Mesothelial cell of epicardium (in vitro differentiated cells): ENCODE measurements at places on chromosomes 2 and 18.
A peak's percentile ranks its signal among the peaks of the same experiment; 100 is the strongest.

DNA sequence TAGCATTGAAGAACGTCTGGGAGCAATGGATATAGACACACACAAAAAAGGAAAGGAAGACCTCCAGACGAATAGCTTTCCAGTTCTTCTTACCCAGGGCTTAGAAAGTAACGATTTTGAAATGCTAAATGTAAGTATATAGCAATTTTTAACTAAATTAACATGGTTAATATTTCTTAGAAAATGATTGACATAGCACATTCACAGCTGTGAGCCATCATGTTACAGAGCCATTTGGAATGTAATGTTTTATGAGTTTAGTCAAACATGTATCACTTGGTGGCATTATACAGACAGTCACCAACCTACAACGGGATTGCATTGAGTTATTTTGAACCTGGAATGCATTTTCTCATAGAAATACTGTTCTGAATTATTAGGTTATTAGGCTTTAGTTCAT is 35.1 kb downstream of the WDR43 start:
- no peak for DNase-seq

GRCh38 chr2:155151472-155151871 is 453.0 kb downstream of the KCNJ3 start:
- no peak for DNase-seq

DNA sequence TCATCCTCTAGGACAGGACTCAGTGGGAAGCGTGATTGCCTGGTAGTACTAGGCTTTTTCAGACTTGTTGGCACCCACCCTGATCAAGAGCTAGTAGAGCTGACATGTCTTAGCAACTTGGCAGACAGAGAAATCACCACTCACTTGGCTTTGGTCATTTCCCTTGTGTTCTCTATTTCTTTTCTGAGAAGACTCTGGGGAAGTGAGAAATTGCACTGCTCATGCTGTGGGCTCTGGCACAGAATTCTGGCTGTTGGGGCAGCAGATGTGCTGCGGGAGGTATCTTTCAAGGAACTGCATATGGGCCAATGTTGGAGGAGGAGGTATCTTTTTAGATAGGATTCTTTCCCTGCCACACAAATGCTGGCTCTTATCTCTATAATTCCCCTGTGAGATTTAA is 529.1 kb upstream of the MEX3C start:
- DNase-seq, result no peak

DNA sequence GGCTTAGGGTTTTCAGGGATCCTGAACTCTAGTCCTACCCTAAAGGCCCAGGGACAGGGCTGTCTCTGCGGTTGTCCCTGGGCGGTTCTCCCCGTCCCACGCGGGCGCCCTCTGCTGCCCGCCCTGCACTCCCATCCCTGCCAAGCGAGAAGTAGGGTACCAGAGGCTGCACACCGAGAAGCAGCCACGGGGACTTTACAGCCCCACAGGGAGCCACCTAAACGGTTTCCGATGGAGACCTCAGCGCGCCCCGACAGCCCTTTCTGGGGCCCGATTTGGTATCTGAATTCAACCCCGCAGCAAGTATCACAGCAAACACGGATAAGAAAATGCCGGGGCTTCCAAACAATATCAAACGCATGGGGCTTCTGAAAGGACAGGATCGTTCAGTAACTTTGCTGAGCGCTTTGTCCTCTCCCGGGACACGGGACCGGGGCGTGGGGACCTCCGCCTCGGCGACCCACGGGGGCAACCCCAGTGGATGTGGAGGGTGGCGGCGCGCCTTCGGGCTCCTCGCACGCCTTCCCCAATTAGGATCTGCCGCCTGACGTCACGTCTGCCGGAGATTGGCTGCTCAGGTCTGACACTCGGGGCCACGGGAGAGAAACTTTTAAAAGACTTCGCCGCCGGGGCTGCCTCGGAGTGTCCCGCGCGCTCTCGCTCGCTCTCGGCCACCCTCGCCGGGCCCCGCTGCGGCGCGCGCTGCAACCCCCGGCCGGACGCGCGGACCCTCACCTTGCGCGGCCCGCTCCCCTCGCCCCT is at the start of gene LTBP1:
LTBP1 (plus strand) TSS at position 640 of the 762 bp plus-strand sequence. CDS start 372 bp downstream, outside the sequence.
- DNase-seq, result peak; percentile 79

GRCh38 chr2:122530814-122531213 is 775.4 kb downstream of the TSN start:
- no peak for DNase-seq

DNA sequence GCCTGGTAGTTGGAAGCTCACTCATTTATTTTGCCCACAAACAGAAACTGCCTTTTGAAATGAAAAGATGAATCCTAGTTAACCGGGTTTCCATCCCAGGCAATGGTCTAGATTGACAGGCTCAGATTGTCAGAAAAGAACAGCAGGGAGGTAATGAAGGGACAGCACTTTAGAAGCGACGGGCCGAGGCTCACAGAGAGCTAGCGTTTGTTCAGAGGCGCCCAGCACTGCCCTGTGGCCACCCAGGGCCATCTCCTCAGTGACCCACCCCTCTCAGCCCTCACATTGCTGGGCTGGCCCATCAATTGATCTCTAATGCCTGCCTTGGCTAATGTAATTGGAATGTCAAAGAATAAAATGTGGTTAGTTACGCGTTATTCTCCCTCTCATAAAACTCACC is 304.8 kb downstream of the CDCA7 start:
- DNase-seq, result no peak

DNA sequence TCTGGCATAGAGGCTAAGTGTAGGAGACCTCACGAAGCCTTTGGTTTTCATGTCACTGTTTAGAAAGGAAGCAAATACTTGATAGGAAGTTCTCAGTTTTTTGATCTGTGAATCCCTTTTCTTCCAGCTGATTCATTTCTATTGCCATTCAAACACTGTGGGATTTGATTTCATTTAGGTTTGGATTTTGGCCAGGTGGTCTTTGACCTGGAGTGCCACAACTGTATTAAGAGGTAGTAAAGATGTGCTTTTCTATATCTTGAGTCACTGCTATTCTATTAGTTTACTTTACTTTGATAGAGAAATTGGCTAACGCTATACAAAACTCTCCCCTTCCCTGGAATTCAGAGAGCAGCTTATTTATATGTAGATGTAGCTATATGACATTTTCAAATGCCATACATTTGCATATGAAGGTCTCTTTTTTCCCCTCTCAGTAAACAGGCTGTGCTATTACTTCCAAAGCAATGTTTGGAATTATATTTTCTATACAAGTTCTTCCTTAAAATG is 132.4 kb upstream of the CAVIN2 start:
- no peak for DNase-seq

GRCh38 chr2:56505885-56506284 is 322.1 kb downstream of the CCDC85A start:
- DNase-seq, result no peak

GRCh38 chr2:175926272-175926671 is 75.8 kb downstream of the LNPK start:
- DNase-seq, result no peak

- no peak for DNase-seq
Observed at GRCh38 chr2:74429487-74430451, 8.2 kb downstream of the WDR54 start.

DNA sequence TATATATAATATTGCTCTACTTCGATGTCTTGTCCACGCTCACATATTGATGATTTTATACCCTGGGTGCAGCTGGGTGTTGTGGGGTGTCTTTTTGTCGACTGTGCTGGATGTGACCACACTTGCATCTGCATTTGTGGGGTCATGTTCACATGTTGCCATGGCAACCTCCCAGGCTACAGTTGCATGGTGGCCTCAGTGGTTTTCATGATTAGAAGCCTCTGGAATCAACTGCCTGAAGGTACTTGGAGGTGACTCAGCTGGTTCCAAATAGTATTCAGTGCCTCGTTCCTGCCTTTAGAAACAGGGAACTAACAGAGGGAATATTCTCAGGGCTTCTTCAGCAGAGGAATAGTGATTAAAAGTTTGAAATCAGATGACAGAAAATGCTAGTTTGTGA is 166.3 kb upstream of the NYAP2 start:
- no peak for DNase-seq

- DNase-seq, result no peak
Observed at GRCh38 chr2:29281086-29281915, 166.1 kb downstream of the CLIP4 start.

- DNase-seq, result peak; percentile 3
Observed at GRCh38 chr2:68737711-68738110, 3.1 kb downstream of the ARHGAP25 start.
